Activated naive CD8-positive, alpha-beta T cell treated with anti-CD3 and anti-CD28 coated beads, Interleukin-2, amount 10 ng/mL, durations not matched to agents 7 days and 5 days (primary cell): ENCODE measurements at places on chromosomes 7 and 10. TPM values are rescaled to one million over a fixed set of nuclear protein-coding genes. Genes with fewer than 3 reads are reported as not detected.

DNA sequence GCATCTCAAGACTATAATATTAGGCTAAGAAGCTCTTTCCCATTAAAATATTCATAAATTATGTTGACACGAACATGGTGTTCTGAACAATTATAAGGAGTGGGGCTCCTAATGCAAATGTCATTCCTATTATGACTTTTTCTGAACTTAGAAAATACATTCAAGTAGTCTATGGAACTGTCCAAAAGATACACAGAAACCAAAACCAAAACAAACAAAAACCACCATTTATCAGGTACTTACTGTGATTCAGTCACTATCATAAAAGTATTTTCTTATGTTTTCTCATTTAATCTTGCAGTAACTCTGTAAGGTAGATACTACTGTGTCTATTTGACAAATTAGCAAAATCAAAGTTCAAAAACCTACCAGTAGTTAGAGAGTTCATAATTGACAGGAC, 406.8 kb downstream of the GFRA1 start:
- H3K4me3 ChIP-seq, result no peak overlapping the region
- no peak overlapping the region for H3K27ac ChIP-seq
- peaks cover 2% of the 10 kb centered on the region for H3K27me3 ChIP-seq
- no peak for DNase-seq

DNA sequence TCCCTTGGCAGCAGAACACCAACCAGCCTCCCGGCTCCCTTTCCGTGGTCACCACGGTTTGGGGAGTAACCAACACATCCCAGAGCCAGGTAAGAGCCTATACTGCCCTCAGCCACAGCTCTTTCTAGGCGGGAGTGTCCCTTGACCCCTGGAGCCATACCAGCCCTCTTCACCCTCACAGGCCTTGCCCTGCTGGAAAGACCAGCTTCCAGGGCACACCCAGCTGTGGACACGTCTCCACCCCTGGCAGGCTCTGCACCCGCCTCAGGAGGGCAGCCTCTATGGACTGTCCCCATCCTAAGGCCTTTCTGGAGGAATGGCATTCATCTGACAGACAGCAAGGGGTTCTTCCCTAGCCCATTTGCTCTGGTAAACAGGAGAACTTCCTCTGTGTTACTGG, 57.5 kb upstream of the PPIF start:
- H3K27ac ChIP-seq, result peak overlapping the region; percentile 60
- no peaks in the 10 kb centered on the region for H3K27me3 ChIP-seq
- peaks cover 5% of the 10 kb centered on the region for H3K36me3 ChIP-seq
- no peak for DNase-seq

GRCh38 chr10:1523221-1523620, 214.1 kb downstream of the ADARB2 start:
- peaks cover 7% of the 10 kb centered on the region for H3K27me3 ChIP-seq
- no peaks in the 10 kb centered on the region for H3K4me1 ChIP-seq
- H3K36me3 ChIP-seq, result no peaks in the 10 kb centered on the region
- no peak overlapping the region for H3K27ac ChIP-seq
- no peak overlapping the region for H3K4me3 ChIP-seq

GRCh38 chr7:106774768-106775551, 90.1 kb upstream of the PIK3CG start:
- DNase-seq, result no peak
- H3K27me3 ChIP-seq, result peaks cover 2% of the 10 kb centered on the region
- H3K27ac ChIP-seq, result no peak overlapping the region
- no peak overlapping the region for H3K4me3 ChIP-seq
- no peaks in the 10 kb centered on the region for H3K4me1 ChIP-seq
- H3K36me3 ChIP-seq, result peaks cover 2% of the 10 kb centered on the region

GRCh38 chr10:43206391-43207235, 60.3 kb downstream of the RASGEF1A start:
- peak overlapping the region; percentile 38 for H3K27ac ChIP-seq
- H3K4me1 ChIP-seq, result peaks cover 2% of the 10 kb centered on the region
- no peaks in the 10 kb centered on the region for H3K36me3 ChIP-seq
- H3K4me3 ChIP-seq, result no peak overlapping the region
- DNase-seq, result peak; percentile 25
- H3K27me3 ChIP-seq, result no peaks in the 10 kb centered on the region

GRCh38 chr7:38463277-38464225, 167.6 kb downstream of the AMPH start:
- peak overlapping the region; percentile 79 for H3K27ac ChIP-seq
- H3K4me1 ChIP-seq, result peaks cover 8% of the 10 kb centered on the region

- no peak for DNase-seq
- H3K27ac ChIP-seq, result no peak overlapping the region
- H3K27me3 ChIP-seq, result no peaks in the 10 kb centered on the region
- H3K4me1 ChIP-seq, result no peaks in the 10 kb centered on the region
Measured at GRCh38 chr7:137421366-137421765, 77.8 kb upstream of the PTN start.

DNA sequence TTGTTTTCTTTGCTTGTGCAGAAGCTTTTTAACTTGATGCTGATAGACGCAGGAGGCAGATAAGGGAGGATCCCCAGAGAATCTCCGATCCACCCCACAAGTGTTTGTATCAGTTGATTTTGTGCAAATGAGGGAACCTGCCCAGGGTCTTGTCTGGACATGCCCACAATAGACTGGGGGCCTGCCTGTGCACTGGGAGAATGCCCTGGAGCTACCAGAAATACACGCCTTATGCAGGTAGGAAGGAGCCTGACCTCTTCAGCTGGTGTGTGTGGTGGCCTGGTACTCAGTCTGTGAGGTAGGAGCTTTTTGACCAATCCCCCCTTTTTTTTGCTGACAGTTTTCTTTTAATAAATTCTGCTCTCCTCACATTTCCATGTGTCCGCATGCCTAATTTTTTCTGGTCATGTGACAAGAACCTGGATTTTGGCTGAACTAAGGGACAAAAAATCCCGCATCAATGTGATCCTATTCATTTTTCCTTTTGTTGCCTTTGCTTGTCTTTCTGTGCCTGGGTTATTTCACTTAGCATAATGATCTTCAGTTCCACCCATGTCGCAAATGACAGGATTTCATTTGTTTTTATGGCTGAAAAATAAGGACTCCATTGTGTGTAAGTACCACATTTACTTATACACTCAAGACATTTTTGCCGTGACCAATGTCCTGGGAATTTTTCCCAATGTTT, 430.6 kb upstream of the NRG3 start:
- no peaks in the 10 kb centered on the region for H3K27me3 ChIP-seq
- DNase-seq, result no peak

- H3K4me3 ChIP-seq, result no peak overlapping the region
- H3K27me3 ChIP-seq, result peaks cover 2% of the 10 kb centered on the region
- H3K36me3 ChIP-seq, result no peaks in the 10 kb centered on the region
- DNase-seq, result no peak
- no peak overlapping the region for H3K27ac ChIP-seq
Measured at GRCh38 chr7:12028508-12028907, 182.6 kb upstream of the TMEM106B start.

GRCh38 chr7:98557538-98558031, 59.5 kb upstream of the NPTX2 start:
- DNase-seq, result no peak
- H3K27me3 ChIP-seq, result no peaks in the 10 kb centered on the region
- H3K36me3 ChIP-seq, result peaks cover 1% of the 10 kb centered on the region
- H3K4me3 ChIP-seq, result no peak overlapping the region
- no peak overlapping the region for H3K27ac ChIP-seq

DNA sequence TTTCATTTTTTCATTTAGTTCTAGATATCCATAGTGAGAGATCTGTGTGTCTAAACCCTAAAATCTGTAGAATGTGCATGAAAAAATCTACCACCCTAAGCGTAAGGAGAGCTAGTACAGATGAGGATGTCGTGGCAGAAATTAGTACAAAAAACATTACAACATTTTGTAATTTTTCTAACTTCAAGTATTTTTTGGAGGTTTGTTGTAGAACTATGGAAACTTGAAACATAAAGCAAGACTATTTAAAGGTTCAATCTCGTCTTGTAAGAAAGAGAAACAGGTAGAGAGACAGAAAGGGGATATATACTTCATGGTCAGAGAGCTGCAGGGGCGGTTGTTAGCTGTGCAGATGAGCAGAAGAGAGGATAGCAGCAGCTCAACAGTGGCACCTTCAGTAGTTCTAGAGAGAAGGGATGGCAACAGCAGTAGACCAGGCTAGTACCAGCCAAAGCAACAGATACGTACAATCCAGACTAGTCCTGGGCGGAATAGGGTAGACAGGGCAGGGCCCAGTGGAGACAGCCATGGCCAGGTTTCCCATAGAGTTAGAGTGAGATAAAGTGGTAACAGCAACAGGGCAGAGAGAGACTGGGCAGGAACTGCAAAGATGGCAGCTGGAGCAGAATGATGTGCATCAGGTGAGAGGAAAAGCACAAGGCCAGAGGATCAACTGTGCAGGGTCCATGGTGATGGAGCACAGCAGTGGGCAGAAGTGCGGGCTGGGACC, 145.2 kb downstream of the FRMD4A start:
- DNase-seq, result peak; percentile 39
- no peaks in the 10 kb centered on the region for H3K36me3 ChIP-seq
- peaks cover 15% of the 10 kb centered on the region for H3K4me1 ChIP-seq
- peak overlapping the region; percentile 95 for H3K27ac ChIP-seq
- peaks cover 52% of the 10 kb centered on the region for H3K27me3 ChIP-seq

DNA sequence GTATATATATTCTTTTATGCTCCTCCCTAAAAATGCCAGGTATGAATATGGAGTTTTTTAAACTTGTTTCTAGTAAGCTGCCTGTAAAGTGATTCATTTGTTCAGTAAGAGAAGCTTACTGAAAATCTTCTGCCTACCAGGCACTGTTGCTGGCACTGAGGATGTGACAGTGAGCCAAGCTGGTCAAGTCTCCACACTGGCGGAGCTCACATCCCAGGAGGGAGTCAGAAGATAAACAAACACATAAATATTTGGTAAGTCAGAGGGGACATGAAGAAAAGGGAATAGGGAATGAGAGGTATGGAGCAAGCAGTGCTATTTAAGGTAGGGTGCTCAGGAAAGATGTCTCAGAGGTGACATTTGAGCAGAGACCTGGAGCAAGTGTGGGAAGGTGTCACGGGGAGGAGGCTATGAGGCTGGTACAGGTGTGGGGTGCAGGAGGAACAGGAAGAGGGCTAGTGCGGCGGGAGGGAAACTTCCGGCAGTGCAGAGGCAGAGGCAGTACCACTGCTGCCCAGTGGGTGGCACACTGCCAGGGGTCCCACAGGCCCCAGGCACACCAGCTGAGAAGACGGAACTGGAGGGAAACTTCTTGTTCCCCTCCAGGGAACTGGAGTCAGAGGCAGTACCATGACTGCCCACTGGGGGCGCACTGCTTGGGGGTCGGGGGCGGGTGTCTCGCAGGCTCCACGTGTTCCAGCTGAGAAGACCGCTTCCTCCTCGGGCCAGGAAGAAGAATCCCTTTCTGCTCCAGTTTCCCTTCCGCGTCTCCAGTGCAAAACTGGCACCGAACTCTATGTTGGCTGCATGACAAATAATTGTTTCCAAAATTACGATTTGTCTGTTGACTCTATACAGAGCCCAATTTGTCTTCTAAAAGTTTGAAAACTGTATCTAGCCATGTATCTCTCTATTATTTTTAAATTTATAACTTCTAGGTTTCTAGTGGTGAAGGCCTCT, 161.0 kb downstream of the TEX36 start:
- no peak overlapping the region for H3K4me3 ChIP-seq
- peaks cover 2% of the 10 kb centered on the region for H3K27me3 ChIP-seq
- no peaks in the 10 kb centered on the region for H3K4me1 ChIP-seq
- DNase-seq, result no peak
- H3K36me3 ChIP-seq, result no peaks in the 10 kb centered on the region

DNA sequence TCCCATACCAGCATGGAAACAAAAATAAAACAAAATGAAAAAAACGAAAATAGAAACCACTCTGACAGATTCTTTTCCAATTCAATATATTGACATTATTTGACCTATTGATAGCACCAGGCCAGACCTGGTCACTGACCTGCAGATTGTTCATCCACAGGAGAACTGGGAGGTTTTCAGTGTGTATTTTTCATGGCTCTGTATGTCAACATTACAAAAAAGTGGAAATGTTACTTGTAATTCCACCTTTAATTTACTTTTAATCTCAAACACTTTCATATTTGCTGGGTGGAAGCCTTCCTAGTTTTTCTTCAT, 2.9 kb downstream of the HKDC1 start:
- no peaks in the 10 kb centered on the region for H3K36me3 ChIP-seq
- H3K4me1 ChIP-seq, result peaks cover 42% of the 10 kb centered on the region
- H3K4me3 ChIP-seq, result peak overlapping the region; percentile 85
- peaks cover 6% of the 10 kb centered on the region for H3K27me3 ChIP-seq
- no peak for DNase-seq

GRCh38 chr10:33109788-33110469, 151.9 kb upstream of the ITGB1 start:
- H3K4me3 ChIP-seq, result no peak overlapping the region
- peaks cover 14% of the 10 kb centered on the region for H3K27me3 ChIP-seq
- H3K27ac ChIP-seq, result no peak overlapping the region

GRCh38 chr10:31694929-31695837, 233.4 kb downstream of the ARHGAP12 start:
- no peaks in the 10 kb centered on the region for H3K27me3 ChIP-seq
- H3K4me1 ChIP-seq, result no peaks in the 10 kb centered on the region
- no peaks in the 10 kb centered on the region for H3K36me3 ChIP-seq
- no peak for DNase-seq
- no peak overlapping the region for H3K27ac ChIP-seq

DNA sequence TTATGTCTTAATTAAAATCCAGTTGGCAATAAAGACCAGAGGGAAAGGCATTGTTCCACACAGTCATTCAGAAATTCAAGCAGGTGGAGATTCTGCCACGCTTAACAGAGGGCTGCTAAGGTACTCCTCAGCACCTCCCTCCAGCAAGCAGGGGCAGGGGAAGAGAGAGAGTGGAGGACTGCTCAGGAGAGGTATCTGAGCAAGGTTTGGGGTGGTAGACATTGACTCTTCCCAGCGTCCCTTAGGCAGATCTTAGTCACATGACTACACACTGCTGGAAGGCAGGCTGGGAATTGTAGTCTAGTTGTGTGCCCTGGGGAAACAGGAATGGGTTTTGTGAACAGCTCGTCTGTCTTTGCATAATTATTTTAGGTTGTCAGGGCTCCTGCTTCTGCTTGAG, 181.6 kb downstream of the NPSR1 start:
- H3K4me3 ChIP-seq, result no peak overlapping the region
- no peaks in the 10 kb centered on the region for H3K36me3 ChIP-seq
- H3K27ac ChIP-seq, result no peak overlapping the region

GRCh38 chr10:34761453-34761852, 53.6 kb downstream of the PARD3 start:
- no peak overlapping the region for H3K27ac ChIP-seq
- peaks cover 5% of the 10 kb centered on the region for H3K27me3 ChIP-seq
- DNase-seq, result no peak
- no peaks in the 10 kb centered on the region for H3K36me3 ChIP-seq
- H3K4me1 ChIP-seq, result peaks cover 5% of the 10 kb centered on the region
- H3K4me3 ChIP-seq, result no peak overlapping the region

DNA sequence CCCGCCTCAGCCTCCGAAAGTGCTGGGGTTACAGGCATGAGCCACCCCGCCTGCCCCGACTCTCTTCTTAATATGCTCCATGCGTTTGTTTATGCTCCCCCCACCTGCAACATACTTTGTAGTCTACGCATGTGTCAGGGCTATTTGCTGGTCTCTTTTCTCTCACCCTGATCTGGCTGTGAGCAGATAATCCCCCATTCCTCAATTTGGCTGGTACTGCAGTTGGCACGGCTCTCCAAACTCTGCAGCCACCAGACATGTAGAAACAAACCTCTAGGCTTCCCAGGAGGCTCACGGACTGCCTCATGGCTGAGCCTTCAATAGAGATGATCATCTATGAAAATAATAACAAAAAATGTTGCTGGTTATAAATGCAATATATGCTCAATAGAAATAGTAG, 540.3 kb upstream of the GALNT17 start:
- H3K36me3 ChIP-seq, result no peaks in the 10 kb centered on the region
- no peak for DNase-seq
- no peak overlapping the region for H3K27ac ChIP-seq
- H3K4me1 ChIP-seq, result peaks cover 4% of the 10 kb centered on the region

The CDCA7L gene
- 51.9 TPM for total RNA-seq

The PITRM1 gene
- total RNA-seq, result 65.2 TPM

The C10orf105 gene
- 0.17 TPM for total RNA-seq

The SORBS1 gene
- total RNA-seq, result 0.71 TPM

The CNPY1 gene
- not detected for total RNA-seq

The SKAP2 gene
- 12.9 TPM for total RNA-seq

The FAM25G gene
- total RNA-seq, result not detected

The NPY gene
- not detected for total RNA-seq
